ENCODE measurements at places on chromosomes 12 and 14.

DNA sequence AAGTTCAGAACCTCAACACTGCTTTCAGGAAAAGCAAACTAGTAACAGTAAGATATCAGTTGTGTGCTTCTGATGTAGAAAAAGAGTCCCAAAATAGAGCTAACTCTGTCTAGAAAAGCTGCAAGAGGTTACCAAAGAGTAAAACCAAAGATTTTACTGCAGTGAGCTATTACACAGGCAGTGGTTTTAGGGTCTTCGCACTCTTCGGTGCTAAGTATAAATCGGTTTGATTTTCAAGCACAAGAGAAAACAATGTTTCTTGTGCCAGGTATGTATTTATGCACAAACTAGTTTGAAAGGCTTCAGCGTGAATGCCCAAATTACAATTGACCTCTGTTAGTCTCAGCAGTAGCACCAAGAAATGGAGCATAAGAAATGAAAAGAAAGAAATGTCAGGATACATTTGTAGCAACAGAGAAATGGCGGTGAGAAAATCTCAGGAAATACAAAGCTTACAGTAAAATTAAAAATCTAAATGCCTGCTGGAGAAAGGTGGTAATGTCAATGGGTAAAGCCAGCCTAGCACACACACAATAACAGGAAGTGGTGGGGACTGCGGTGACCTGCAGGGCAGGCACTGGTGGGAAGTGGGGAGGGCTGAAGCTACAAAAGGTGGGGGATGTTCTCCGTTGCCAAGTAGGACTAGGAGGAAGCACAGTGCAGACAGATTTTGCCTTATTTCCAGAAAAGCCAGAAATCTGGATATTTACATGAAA is 18.0 kb upstream of the DYRK2 start:
- DNase-seq, result no peak

DNA sequence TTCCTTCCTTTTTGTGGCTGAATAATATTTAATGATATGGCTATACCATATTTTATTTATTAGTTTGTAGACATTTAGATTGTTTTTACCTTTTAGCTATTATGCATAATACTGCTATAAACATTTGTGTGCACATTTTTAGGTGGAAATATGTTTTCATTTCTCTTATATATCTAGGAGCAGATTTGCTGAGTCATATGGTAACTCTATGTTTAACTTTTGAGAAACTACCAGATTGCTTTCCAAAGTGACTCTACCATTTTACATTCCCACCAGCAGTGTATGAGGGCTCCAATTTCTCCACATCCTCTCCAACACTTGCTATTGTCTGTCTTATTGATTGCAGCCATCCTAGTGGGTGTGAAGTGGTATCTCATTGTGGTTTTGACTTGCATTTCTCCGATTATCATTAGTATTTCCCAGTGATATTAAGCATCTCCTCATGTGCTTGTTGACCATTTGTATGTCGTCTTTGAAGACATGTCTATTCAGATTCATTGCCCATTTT is 160.2 kb downstream of the KICS2 start:
- no peak for DNase-seq

DNA sequence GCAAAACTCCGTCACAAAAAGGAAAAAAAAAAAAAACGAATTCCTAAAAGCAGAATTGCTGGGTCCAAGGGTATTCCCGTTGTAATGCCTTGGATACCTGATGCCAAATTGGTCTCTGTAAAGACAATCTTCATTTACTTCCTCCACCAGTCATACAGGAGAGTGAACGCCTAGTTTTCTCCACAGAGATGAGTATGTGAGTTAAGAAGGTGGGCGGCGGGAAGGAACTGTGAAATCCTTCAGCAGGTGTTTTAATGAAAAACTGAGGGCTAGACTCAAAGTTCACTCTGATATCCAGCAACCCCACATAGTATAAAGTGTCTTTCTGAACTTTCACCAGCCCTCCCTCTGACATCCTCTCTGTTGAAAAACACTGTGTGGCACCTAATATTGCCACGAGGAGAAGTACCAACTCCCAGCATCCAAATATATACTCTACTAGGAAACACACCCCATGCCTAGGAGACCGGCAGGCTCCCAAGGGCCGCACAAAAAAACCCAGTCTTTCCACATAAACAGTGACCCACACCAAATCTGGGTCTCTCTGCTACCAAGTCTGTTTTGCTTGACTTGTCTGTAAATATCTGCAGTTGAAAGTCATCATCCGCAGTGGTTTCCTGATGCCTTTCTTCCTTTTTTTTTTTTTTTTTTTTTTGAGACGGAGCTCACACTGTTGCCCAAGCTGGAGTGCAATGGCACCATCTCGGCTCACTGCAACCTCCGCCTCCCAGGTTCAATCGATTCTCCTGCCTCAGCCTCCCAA is 30.3 kb upstream of the FOXN3 start:
- no peak for DNase-seq

- DNase-seq, result no peak
Observed at GRCh38 chr12:124007826-124008570, 35.0 kb downstream of the ZNF664 start.

GRCh38 chr12:86249851-86250250 is 6.3 kb downstream of the MGAT4C start:
- DNase-seq, result no peak

- DNase-seq, result no peak
Observed at GRCh38 chr12:87305481-87305880, 723.7 kb downstream of the C12orf50 start.

DNA sequence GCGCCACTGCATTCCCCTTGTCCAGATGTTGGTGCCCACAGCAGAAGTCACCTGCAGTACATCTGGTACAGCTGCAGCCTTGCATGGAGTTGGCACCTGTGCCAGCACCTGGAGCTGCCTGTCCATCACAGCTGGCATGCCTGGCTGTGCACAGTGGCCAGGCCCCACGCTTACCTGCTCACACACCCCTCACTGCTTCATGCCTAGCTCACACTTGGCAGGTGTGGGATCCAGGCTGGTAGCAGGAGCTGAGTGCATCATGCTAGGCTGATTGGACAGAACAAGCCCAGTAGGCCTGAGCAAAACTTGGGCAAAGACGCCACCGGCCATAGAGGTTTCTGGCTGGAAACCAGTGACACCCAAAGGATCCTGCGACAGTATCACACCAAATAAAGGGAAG is 402.8 kb downstream of the FOXG1 start:
- no peak for DNase-seq

All from posterior cingulate gyrus (tissue), 11 donors.